Cortex of kidney (tissue), 1 donor: ENCODE measurements at places on chromosomes 2 and 18.

- no peak for DNase-seq
Observed at GRCh38 chr18:73621091-73621490, 526.5 kb downstream of the FBXO15 start.

GRCh38 chr2:2623939-2624338 lies 292.9 kb upstream of the MYT1L start:
- no peak for DNase-seq

- no peak for DNase-seq
Observed at GRCh38 chr2:120780402-120780801, 44.7 kb downstream of the GLI2 start.

- no peak for DNase-seq
Observed at GRCh38 chr2:37507703-37508102, 163.3 kb downstream of the QPCT start.

- no peak for DNase-seq
Observed at GRCh38 chr2:241282555-241282954, 32.9 kb downstream of the HDLBP start.
